ENCODE measurements at places on chromosomes 2 and 18. TPM values are rescaled to one million over a fixed set of nuclear protein-coding genes. Genes with fewer than 3 reads are reported as not detected.

GRCh38 chr2:17540093-17540812 lies at the start of gene VSNL1:
VSNL1 (plus strand) TSS chr2:17540696; CDS start chr2:17592075, 51,379 bp downstream.
- DNase-seq, result peak; percentile 27

- DNase-seq, result no peak
Measured at GRCh38 chr2:53724536-53724935, 43.1 kb upstream of the CHAC2 start.

GRCh38 chr2:135311962-135312361 lies 219.1 kb downstream of the ZRANB3 start:
- DNase-seq, result no peak

DNA sequence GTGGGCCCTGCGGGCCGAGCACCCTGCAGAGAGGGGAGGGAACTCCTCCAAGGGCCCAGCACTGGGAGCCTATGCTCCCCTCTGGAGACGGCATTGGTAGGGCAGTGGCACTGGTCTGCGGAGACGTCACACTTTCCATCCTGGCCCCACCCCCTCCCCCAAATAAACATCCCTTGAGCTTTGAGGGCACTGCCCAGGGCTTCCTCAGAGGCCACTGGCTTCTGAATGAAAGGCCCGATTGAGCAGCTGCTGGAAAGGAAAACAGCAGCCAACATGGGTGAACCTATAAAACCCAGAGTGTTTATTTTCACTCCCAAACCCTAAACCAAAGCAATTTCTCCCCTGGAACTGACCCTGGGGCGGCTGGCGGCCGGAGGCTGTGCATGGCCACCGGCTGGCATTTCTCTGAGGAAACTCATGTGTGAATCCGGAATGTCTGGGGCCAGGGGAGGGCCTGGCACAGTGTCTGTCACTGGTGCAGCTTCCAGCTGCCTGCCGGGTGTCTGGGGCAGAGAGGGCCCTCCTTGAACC lies 138.9 kb downstream of the DYSF start:
- peak; percentile 64 for DNase-seq

DNA sequence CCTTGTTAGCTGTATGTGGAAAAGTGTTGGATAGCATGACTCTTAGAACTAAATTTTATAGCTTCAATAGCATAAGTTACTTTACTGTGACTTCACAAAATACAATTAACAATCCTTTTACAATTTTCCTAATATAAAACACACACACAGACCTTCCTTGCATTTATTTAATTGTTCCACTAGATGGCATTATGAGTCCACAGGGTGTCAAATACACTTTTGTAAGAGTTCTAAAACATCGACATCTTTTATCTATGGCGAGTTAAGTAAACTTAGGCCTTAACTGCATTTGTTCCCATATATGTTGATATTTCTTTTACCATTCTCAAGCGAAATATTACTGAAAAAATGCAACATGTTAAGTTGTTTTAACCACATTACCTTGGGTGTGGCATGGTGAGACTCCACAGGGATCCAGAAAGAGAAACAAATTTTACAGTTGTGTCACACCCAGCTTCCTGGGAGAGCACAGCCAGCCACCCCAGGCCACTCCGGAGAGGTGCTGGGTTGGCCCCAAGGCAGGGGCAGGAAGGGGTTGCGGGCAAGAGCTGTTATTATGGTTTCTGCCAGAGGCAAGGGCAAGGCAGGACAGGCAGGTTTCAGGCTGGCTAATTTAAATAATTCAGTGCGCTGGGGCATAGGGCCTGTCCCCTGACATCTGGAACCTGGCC lies 312.4 kb upstream of the MC4R start:
- DNase-seq, result peak; percentile 57

The KLHL30 gene
- polyA plus RNA-seq, result not detected

The TXNDC2 gene
- polyA plus RNA-seq, result not detected

DNA sequence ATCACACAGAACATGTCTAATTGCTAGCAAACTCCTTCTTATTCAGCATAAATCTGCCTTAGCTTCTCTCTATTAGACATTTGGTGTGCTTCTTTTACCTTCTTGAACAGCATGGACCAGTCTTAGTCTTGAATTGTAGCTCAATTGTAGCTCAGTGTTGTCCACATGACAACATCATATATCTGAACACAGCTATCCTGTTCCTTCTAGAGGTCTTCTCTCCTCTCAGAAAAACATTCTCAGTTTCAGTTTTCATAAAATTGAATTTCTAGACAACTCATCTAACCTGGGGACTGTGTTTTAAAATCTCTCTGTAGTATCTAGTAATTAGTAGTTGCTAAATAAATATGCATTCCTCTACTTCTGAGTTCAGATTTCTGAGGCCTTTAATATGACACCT lies 47.6 kb downstream of the CPO start:
- no peak for DNase-seq

The CFAP65 gene
- polyA plus RNA-seq, result 0.03 TPM

The AQP12A gene
- polyA plus RNA-seq, result not detected

DNA sequence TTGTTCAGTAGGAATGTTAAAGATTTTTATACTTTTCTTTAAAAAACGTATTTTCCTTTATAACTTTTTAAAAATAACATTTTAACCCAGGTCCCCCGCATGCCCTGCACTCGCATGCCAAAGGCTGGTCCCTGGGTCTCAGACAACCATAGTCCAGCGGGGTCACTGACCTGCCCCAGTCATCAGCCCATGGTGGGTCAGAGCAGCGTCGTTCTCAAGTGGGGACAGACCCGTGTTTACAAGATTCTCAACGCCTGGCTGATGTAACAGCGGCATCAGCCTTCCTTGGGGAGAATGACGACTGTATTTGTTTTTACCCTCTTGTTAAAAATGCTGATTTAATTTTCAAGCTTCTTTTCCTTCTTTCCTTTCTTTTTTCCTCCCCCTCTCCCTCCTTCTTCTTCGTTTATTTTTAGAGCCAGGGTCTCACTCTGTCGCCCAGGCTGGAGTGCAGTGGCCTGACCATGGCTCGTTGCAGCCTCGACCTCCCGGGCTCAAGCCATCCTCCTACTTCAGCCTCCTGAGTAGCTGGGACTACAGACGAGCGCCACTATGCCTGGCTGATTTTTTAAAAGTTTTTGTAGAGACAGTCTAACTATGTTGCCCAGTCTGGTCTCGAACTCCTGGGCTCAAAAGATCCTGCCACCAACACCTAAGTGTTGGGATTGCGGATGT lies 1.0 kb upstream of the EFHD1 start:
- no peak for DNase-seq

The NTSR2 gene
- polyA plus RNA-seq, result not detected

GRCh38 chr2:42736598-42737322 lies 27.2 kb downstream of the OXER1 start:
- DNase-seq, result no peak

DNA sequence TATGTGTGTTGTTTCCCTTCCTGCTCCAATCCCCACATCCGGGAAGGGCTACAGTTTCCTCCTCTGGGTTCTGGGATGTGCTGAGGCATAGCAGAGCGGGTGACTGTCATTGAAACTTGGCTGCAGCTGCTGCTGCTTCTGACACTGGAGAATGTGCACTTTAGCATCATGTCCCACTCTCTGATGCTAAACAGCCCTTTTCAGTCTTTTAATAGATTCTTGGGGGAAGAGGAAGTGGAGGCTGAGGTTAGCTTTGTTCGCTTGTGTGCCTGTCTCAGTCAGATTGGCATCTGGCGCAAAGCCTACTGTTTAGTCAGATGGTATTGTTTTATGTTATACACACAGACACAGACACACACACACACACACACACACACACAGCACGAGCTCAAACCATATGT lies 136.5 kb upstream of the RND3 start:
- peak; percentile 89 for DNase-seq

GRCh38 chr2:23814963-23815362 lies 112.0 kb downstream of the ATAD2B start:
- DNase-seq, result no peak

DNA sequence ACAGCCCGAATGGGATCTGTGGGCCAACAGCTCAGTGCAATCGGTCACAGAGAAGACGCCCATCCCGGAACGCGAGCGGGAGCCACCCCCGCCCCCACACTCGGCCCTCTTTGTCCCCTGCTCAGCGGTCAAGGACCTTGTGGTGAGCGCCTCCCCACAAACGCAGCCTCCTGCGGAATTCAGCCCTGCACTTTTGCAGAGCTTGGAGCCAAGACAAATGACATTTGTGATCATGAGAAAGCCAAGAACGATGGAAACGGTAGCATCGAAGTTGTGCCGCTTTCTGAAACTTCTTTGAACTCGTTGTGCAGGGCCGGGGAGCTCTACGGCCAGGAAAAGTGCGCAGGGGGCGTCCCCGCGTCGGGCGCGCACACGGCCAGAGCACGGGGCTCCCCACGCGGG lies 6.7 kb upstream of the SALL3 start:
- DNase-seq, result no peak

DNA sequence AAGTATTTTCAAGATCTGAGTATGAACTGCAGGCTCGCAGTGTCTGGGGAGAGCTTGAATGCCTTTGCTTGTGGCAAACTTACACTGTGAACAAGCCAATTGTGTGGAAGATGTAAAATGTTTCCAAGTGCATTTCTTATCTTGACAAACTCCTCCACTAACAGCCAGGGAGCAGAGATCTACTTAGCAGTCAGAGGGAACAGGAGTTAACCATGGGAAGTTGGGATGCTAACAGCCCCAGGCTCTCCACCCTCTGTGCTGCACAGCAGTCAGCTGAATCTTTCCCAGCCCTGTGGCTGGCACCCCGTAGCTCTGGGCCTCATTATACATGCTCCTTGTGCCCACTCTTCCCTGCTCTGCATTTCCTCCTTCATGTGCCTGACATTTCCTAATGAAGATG lies 450.2 kb downstream of the TSN start:
- no peak for DNase-seq

DNA sequence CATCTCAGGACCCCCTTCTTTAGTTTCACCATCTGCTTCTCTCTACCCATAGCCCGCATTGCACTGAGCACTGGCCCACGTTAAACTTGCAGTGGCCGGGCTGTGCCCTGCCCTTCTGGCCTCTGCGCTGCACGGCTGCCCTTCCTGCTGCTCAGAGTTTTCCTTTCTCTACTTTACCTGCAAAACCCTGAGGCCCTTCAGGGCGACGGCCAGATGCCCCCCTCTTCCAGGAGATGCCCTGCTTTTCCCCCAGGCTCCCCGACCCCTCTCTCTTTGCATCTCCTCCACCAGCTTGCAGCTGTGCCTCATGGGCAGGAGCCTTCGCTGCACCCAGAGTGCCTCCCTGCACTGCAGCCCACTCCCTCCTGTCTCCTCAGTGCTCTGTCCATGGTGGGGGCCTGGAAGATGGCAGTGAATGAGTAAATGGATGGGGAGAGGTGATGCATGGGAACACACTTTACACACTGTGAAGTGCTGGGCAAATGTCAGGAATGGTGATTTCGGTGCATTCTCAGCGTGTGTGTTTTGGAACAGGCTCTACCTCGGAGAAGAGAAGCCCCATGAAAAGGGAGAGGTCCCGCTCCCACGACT lies 53.8 kb downstream of the NTSR2 start:
- DNase-seq, result no peak

The CNDP1 gene
- not detected for polyA plus RNA-seq

The GTF2A1L gene
- polyA plus RNA-seq, result 0.46 TPM

GRCh38 chr2:182444170-182444569 lies 17.3 kb upstream of the PDE1A start:
- no peak for DNase-seq

The TGIF1 gene
- 95.8 TPM for polyA plus RNA-seq

The CLHC1 gene
- polyA plus RNA-seq, result 2.4 TPM

DNA sequence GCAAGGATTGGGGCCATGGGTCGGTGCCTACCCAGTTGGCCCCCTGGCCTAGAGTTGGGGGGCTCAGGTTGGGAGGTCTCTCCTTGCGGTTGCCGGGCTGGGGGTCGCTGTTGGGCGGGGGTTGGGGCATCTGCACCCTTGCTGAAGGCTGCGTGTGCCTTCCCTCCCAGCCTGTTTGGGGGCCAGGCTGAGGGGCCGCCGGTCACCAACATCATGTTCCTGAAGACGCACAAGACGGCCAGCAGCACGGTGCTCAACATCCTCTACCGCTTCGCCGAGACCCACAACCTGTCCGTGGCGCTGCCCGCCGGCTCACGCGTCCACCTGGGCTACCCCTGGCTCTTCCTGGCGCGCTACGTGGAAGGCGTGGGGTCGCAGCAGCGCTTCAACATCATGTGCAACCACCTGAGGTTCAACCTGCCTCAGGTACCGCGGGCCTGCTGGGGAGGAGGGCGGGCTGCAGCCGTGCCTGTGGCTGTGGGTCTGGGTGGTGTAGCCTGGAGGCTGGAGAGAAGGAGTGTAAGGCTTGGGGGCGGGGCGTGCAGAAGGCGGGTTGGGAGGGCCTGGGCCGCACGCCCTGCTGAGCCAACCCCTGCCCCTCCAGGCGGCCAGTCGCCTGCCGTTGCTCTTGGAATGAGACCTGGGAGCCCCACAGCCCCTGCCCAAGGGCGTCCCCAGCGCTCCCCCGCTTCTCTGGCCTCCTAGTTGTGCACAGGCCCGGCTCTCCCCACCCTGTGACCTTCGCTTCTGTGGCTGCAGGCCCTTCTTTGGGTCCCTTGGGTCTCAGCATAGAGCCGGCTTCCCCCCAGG lies 7.2 kb upstream of the NEU4 start:
- DNase-seq, result no peak

DNA sequence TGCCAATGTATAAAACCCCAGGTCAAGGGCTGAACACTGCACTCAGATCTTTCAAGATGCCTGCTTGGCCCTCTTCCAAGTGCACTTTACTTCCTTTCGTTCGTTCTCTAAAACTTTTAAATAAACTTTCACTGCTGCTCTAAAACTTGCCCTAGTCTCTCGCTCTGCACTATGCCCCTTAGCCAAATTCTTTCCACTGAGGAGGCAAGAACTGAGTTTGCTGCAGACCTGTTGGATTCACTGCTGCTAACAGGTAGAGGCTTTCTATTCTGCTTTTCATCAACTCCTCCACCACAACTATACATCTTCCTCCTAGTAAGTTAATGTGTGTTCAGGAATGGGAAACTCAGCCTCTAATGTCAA lies 467.9 kb downstream of the MBD2 start:
- DNase-seq, result no peak

The SRSF7 gene
- 165 TPM for polyA plus RNA-seq

DNA sequence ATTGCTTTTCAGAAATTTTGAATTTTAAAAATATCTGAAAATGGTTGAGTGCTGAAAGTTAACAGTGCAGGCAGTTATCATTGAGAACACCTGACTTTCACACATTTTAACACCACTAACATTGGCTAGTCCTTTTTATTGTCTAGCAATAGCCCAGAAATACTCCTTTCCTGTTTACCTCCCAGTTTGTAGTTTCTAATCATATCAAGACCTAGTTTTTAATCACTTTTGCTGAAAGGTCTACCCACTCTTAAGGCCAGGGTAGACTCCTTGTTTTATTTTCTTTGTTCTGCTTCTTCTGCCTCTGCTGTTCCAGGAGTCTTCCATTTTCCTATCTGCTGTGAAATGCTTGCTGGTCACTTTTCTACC lies 72.1 kb downstream of the UBE2E3 start:
- no peak for DNase-seq

- DNase-seq, result no peak
Measured at GRCh38 chr2:9069543-9069942, 66.1 kb upstream of the MBOAT2 start.

DNA sequence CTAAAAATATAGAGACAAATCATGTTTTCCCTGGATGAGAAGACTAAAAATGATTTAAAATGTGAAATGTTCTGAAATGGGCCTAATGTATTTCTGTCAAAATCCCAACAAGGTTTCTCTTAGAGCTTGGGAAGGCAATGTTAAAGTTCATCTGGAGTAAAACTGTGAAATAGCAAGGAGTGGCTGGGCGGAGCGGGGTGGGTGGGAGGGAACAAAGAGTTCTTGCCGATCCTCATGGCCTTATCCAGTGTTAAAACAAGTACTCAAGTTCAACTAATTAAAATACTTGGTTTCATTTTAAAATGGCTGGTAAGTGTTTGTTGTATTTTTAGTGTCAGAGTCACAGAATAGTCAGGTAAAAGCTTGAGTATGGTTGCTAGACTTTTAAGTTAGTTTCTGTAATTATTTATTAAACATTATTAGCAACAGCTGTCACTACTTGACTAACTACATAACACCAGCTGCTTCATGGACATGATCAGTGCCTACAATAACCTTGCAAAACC lies 87.3 kb downstream of the RTN4 start:
- no peak for DNase-seq
